Stimulated activated naive B cell treated with anti-CD40 and anti-IgM and Interleukin-4, amounts not matched to agents 10 μg/mL and 1 μg/mL and 100 μg/mL, for 72 hours (primary cell): ENCODE measurements at places on chromosomes 12 and 14.

DNA sequence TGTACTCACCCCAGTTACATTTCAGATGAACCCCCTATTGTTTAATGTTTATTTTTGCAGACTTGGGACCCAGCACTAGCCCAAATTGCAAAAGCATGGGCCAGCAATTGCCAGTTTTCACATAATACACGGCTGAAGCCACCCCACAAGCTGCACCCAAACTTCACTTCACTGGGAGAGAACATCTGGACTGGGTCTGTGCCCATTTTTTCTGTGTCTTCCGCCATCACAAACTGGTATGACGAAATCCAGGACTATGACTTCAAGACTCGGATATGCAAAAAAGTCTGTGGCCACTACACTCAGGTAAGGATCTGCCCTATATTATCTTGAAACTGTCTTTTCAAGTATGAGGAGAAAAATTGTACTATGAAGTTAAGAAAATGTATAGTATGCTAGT, 1.2 kb downstream of the GLIPR1 start:
- peak overlapping the region; percentile 80 for H3K4me3 ChIP-seq
- H3K4me1 ChIP-seq: peaks cover 48% of the 10 kb centered on the region
- peak overlapping the region; percentile 93 for H3K27ac ChIP-seq
- no peak for DNase-seq
- peaks cover 10% of the 10 kb centered on the region for H3K36me3 ChIP-seq
- no peaks in the 10 kb centered on the region for H3K27me3 ChIP-seq

DNA sequence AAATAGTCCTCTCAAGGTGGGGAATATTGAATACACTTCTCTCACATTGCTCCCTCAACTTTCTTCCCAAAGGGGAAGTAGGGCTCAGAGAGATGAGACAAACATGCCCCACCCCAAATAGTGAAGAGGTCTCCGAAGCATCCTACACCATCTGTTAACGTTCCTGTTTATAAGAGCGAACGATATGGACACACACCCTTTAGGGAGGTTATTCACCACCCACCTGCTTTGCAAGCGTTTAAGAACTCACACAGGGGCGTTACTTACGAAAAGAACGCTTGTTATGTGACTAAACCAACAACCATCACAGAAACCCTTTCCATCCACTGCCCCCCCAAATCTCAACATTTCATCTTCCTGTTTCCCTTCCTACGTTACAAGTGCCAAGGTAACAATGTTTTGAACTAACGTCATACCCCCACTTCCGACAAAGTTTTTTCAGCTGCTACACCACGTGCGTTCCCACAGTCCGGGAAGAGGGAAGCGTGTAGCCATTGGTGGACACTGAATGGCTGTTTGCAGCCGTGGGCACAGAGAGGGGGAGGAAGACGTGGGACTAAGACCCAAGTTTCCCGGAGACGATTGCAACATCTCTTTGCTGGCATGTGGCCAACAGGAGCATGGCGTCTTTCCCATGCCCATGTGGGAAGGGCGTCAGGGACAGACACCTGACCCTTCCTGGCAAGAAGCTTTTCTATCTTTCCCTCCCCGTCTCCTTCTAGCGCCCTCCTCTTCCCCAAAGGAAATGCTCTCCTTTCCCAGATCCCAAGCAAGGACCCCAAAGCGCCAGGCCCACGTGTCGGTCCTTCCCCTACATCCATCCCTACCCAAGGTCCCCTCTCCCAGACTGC, 1.2 kb downstream of the YBX3 start:
- peaks cover 46% of the 10 kb centered on the region for H3K4me1 ChIP-seq
- H3K4me3 ChIP-seq: peak overlapping the region; percentile 93
- H3K36me3 ChIP-seq: peaks cover 3% of the 10 kb centered on the region
- peak; percentile 61 for DNase-seq
- peak overlapping the region; percentile 93 for H3K27ac ChIP-seq
- no peaks in the 10 kb centered on the region for H3K27me3 ChIP-seq

DNA sequence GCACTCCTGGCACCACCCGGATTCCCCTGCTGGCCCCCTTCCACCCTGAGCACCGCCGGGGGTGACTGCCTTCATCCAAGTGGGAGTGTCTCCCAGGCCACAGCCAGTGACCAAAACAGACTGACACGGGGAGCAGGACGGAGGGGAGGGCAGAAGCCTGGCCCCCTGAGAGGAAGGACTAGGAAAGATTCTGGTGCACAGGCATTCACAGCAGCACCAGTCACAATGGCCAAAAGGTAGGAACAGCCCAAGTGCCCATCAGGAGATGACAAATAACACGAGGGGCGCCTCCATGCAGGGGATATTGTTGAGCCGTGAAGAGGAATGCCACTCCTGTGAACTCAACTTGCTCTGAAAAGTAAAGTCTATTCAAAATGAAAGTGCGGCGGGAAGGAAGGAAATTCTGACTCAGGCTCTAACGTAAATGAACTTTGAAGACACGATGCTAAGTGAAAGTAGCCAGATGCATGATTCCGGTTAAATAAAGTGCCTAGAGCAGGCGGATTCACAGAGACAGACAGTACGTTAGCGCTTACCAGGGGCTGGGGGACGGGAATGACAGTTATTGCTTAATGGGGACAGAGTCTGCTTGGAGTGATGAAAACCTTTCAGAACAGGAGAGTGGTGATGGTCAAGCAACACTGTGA, 146.1 kb upstream of the NCOR2 start:
- H3K4me3 ChIP-seq: peak overlapping the region; percentile 61
- H3K27ac ChIP-seq: peak overlapping the region; percentile 94
- no peaks in the 10 kb centered on the region for H3K36me3 ChIP-seq
- DNase-seq: peak; percentile 84
- H3K27me3 ChIP-seq: no peaks in the 10 kb centered on the region
- H3K4me1 ChIP-seq: peaks cover 26% of the 10 kb centered on the region

DNA sequence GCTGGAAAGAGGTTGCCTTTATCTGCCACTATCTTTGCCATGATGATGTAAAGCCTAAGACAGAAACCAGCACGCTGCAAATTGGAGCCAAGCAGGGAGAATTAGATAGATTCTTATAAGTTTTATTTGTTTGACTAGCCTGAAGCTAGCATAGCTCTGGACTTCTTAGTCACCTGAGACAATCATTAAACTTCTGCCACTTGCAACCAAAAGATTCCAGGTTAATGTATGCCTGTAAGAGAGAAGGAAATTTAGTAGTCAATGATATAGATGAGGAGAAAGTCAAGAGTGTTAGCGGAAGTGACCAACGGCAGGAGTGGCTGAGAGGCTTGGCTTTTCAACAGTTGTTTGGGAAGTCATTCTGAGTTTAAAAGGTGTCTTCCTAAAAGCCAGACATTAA, 1106.6 kb downstream of the VRK1 start:
- H3K36me3 ChIP-seq: no peaks in the 10 kb centered on the region
- H3K27me3 ChIP-seq: no peaks in the 10 kb centered on the region
- no peak overlapping the region for H3K27ac ChIP-seq
- H3K4me3 ChIP-seq: no peak overlapping the region
- no peaks in the 10 kb centered on the region for H3K4me1 ChIP-seq
- DNase-seq: no peak

DNA sequence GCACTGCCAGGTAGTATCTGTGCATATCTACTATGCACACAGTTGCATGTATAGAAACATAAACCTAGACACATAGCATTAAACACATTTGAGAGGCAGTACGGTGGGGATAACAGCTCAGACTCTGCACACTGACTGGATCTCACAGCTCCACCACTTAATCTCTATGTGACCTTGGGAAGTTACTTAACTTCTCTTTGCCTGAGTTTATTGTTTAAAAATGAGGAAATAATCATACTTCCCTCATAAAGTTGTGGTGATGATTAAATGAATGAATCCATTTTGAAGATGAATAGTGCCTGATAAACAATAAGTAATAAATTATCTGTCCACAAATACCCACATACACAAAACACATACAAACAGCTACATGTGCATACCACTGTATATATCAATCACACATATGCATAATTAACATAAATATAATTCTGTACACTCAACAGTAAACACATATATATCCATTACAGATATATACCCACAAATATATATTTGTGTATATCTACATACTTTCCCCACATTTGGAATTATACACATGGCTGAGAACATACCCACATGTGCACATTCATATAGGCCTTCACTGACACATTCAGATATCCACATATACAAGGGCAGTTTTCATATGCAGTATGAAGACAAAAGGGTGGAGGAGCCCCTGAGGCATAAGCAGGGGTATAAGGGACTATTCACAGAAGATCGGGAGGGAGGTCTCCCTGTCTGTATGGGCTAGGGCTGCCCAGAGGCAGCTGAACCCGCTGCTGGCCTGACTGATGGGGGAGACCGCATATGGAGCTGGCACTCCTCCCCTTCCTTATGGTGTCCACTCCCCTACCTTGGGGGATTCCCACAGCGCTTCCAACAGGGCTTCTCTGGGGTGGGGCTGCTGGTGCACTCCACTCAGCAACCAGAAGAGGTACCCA, 5.9 kb downstream of the CDH24 start:
- H3K36me3 ChIP-seq: no peaks in the 10 kb centered on the region
- peaks cover 7% of the 10 kb centered on the region for H3K4me1 ChIP-seq
- H3K4me3 ChIP-seq: no peak overlapping the region
- H3K27me3 ChIP-seq: no peaks in the 10 kb centered on the region
- no peak overlapping the region for H3K27ac ChIP-seq
- DNase-seq: no peak

- no peaks in the 10 kb centered on the region for H3K27me3 ChIP-seq
- H3K4me3 ChIP-seq: no peak overlapping the region
- no peak overlapping the region for H3K27ac ChIP-seq
- no peaks in the 10 kb centered on the region for H3K4me1 ChIP-seq
- H3K36me3 ChIP-seq: no peaks in the 10 kb centered on the region
Measured at GRCh38 chr12:60169904-60170303, 574.1 kb downstream of the SLC16A7 start.

GRCh38 chr14:51917193-51917592, 56.8 kb downstream of the GNG2 start:
- no peak overlapping the region for H3K4me3 ChIP-seq
- H3K27ac ChIP-seq: peak overlapping the region; percentile 1

GRCh38 chr14:20618271-20618749, 23.2 kb downstream of the OR6S1 start:
- no peaks in the 10 kb centered on the region for H3K36me3 ChIP-seq
- H3K27me3 ChIP-seq: peaks cover 6% of the 10 kb centered on the region
- peaks cover 15% of the 10 kb centered on the region for H3K4me1 ChIP-seq
- no peak overlapping the region for H3K4me3 ChIP-seq

GRCh38 chr12:33988197-33988805, 34.0 kb upstream of the ALG10 start:
- no peak for DNase-seq
- no peaks in the 10 kb centered on the region for H3K4me1 ChIP-seq
- H3K36me3 ChIP-seq: no peaks in the 10 kb centered on the region
- peaks cover 10% of the 10 kb centered on the region for H3K27me3 ChIP-seq
- H3K4me3 ChIP-seq: no peak overlapping the region

DNA sequence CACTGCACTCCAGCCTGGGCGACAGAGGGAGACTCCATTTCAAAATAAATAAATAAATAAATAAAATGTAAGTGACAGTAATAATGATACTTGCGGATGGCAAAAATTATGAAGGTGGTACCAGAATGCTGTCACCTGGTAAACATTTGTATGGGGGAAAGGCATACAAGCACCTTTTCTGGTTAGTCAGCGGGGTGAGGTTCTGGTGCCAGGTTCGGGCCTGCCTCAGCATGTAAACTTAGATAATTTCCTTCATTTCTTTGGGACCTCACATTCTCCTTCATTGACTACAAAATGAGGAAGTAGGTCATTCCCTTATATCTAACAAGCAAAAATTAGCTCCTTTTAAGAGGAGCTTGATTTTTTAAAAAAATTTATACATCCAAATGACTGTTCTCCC, 10.8 kb downstream of the VTI1B start:
- no peaks in the 10 kb centered on the region for H3K27me3 ChIP-seq
- H3K27ac ChIP-seq: no peak overlapping the region
- H3K36me3 ChIP-seq: peaks cover 7% of the 10 kb centered on the region
- peaks cover 19% of the 10 kb centered on the region for H3K4me1 ChIP-seq
- H3K4me3 ChIP-seq: no peak overlapping the region

GRCh38 chr12:109580684-109581333, 7.2 kb downstream of the MVK start:
- no peak for DNase-seq
- peaks cover 4% of the 10 kb centered on the region for H3K4me1 ChIP-seq
- no peak overlapping the region for H3K4me3 ChIP-seq
- no peaks in the 10 kb centered on the region for H3K27me3 ChIP-seq
- H3K36me3 ChIP-seq: peaks cover 59% of the 10 kb centered on the region
- no peak overlapping the region for H3K27ac ChIP-seq

GRCh38 chr14:58151133-58152013, 640 bp downstream of the ARMH4 start:
- peak overlapping the region; percentile 86 for H3K4me3 ChIP-seq
- H3K27me3 ChIP-seq: peaks cover 40% of the 10 kb centered on the region
- H3K36me3 ChIP-seq: no peaks in the 10 kb centered on the region

- no peak overlapping the region for H3K27ac ChIP-seq
- H3K4me3 ChIP-seq: no peak overlapping the region
- H3K27me3 ChIP-seq: no peaks in the 10 kb centered on the region
- no peak for DNase-seq
- peaks cover 44% of the 10 kb centered on the region for H3K36me3 ChIP-seq
Measured at GRCh38 chr14:105050551-105050897, 14.7 kb downstream of the GPR132 start.

GRCh38 chr14:92903359-92903758, 19.6 kb upstream of the CHGA start:
- H3K27ac ChIP-seq: no peak overlapping the region
- H3K27me3 ChIP-seq: peaks cover 35% of the 10 kb centered on the region
- peaks cover 5% of the 10 kb centered on the region for H3K4me1 ChIP-seq
- no peak for DNase-seq
- no peaks in the 10 kb centered on the region for H3K36me3 ChIP-seq

- peaks cover 13% of the 10 kb centered on the region for H3K4me1 ChIP-seq
- peaks cover 2% of the 10 kb centered on the region for H3K36me3 ChIP-seq
- DNase-seq: no peak
Measured at GRCh38 chr12:130715998-130716968, at the start of gene RIMBP2. TSS of gene RIMBP2 (minus strand) at chr12:130716299. CDS start at chr12:130479013, 237,286 bp downstream.

GRCh38 chr14:26067786-26068459, 529.9 kb downstream of the NOVA1 start:
- no peak overlapping the region for H3K4me3 ChIP-seq
- DNase-seq: no peak
- H3K27ac ChIP-seq: no peak overlapping the region

DNA sequence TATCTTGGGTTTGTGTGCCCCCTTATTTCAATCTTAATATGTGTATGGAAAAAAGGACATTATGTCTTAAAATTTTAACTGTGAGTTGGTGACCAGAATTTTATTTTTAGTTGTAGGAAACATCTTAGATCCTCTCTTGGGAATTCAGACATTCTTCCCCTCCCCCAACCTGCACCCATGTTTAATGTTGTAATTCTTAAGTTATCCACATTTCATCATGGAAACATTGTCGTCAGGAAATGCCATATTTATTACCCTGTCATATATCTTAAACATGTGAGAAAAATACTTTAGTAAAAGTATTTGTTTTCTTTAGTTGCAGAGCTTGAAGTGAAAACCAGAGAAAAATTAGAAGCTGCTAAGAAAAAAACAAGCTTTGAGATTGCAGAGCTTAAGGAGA, 30.3 kb downstream of the YEATS4 start:
- DNase-seq: no peak
- H3K4me3 ChIP-seq: no peak overlapping the region
- H3K27ac ChIP-seq: no peak overlapping the region
- peaks cover 2% of the 10 kb centered on the region for H3K4me1 ChIP-seq

- DNase-seq: peak; percentile 46
- H3K27ac ChIP-seq: peak overlapping the region; percentile 97
- no peaks in the 10 kb centered on the region for H3K27me3 ChIP-seq
Measured at GRCh38 chr12:92928421-92928961, 604 bp downstream of the EEA1 start.
